PC-9 (cell line): ENCODE measurements at places on chromosomes 3 and 15.

GRCh38 chr3:129240436-129240835 is 9.0 kb upstream of the COPG1 start:
- peak; percentile 65 for DNase-seq

DNA sequence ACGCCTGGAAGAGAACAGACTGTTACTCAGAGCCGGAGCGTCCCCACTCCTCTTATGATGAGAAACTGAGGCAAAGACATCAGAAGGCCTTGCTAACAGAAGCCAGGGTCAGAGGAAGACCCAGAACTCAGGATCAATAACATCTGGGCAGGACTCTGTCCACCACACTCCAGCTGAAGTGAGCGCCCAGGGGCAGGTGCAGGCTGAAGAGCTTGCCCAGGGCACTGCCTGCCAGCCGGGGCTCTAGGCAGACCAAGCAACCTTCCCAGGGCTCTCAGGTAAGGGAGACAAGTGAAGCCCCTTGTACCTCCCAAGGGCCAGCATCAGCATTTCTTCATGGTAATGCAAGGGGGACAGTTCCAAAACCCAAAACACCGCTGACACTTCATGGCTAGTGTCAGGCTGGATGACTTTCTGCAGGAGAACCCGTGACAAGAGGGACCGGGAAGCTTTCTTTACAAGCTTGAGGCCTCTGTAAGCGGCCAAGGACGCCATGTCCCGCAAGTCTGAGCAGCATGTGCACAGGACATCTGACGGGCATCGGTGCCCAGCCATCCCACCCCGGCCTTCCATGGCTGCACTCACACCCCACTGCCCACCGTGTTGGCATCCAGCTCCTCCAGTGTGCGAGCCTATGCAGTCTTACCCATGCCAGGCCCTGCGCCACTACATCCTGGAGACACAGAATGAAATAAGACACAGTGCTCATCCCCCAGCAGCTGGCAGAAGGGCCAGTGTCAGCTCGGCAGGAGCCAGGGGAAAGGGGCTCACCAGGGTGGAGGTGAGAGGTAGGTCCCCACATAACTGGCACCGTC is 14.1 kb downstream of the XXYLT1 start:
- no peak for DNase-seq

DNA sequence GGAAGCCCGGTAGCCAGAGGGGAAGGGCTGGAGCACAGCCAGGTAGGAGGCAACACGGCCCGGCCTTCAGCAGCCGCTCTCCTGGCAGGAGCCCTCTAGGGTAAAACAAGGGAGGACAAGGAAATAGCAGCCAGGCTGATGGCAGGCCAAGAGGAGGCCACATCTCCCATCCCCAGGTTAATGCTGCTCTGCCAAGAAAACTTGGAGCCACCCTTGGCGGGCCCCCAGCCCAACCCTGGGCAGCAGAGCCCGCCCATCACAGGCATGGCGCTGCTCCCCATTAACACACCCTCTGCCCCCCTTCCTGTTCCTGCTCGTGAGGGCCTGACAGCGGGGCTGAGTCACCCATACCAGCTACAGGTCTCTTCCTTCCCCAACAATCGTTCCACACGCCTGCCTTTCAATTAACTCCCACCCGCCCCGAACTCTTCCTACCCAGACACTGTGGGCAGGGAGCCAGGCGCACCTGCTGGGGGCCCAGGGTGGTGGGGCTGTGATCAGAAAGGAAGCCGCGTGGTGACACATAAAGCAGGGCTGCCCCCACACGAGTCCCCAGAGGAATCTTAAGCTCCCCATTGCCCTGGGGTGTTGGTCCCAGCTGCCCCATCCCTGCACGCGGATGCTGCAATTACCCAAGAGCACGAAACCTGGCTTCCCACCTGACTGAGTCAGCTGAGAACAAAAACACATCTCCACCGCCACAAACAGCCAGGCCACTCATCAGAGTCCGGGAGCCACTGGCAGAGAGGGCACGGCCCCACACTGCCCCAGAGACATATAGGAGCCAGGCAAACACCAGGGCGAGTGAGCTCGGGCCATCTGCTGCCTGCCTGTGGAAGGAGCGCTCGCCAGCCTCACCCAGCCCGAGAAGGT is at the start of gene C15orf62:
TSS of gene C15orf62 (plus strand) at position 707 of the 873 bp plus-strand sequence. CDS start 516 bp downstream, outside the sequence.
- DNase-seq, result peak; percentile 93

DNA sequence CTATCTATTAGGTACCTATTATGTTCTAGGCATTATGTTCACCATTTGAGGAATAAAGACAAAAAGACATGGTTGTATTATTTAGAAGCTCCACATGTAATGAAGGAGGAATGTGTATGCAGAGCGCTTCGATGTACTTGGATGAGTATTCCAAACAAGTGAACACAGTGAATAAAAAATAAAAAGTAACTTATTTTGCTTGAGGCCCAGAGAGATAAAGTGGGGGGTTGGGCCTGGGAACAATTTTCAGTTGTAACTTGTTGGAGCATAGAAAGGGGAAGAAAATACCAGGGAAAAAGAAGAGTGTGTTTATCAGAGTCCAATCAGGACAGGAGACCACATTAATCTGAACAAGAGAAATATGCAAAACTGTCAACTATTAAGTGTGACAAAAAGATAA is 445.7 kb upstream of the BCHE start:
- DNase-seq, result no peak

- DNase-seq, result no peak
Observed at GRCh38 chr3:260898-261297, 64.3 kb downstream of the CHL1 start.

- no peak for DNase-seq
Observed at GRCh38 chr3:24943961-24944360, 449.3 kb upstream of the THRB start.

- DNase-seq, result no peak
Observed at GRCh38 chr15:71598741-71599140, 211.6 kb upstream of the NR2E3 start.

DNA sequence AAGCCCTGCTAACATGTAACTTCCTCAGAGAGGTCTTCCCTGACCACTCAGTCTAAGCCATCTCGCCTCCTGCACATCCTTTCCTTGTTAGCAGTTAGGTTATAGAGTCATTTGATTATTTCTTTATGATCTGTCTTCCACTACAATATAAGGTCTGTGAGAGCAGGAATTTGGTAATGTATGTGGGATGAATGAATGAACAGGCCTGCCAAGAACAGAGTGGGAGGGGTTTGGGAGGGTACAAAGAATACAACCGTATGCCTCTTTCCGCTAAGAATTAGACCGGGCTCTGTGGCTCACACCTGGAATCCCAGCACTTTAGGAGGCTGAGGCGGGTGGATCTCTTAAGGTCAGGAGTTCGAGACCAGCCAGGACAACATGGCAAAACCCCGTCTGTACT is 32.4 kb upstream of the MYO1E start:
- no peak for DNase-seq

DNA sequence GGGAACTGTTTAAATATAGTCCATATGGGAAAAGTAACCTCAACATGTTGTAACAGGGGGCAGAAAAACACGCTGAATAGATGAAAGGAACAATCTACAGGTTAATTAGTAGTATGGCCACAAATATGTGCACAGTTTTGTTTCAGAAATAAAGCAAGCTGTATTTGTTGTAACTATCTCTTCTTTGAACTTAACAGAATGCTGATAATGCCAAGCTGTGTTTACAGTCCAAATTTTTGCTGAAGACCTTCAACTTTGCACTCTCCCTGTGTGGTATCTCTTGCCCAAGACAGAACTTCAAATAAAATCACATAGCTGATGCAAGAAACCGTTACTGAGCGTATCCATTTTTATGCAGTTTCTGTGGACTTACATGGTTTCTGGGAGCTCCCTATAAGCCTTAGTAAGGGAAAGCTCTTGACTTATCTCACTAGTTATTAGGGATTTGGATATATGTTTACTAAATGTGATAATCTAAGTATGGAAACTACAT is 425.4 kb upstream of the TPRG1 start:
- no peak for DNase-seq

GRCh38 chr3:175018946-175019727 is 160.0 kb downstream of the NAALADL2 start:
- no peak for DNase-seq

DNA sequence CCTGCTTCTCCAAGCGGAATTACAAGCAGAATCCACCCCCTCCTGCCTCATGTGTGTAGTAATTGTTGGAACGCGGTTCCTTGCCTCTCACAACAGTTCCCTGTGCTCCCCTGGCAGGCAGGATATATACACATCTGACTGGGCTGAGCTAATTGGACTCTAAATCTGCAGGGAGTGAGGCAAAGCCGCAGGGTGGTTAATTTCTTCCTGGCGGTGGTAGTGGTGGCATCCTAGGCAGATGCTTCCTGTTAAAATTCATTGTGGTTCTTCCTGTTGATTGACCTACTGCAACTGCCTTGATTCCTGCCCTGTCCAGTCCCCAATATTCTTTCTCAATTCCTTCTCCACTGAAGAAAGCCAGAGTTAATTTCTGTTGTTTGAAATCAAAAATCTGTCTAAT is 202.9 kb upstream of the PROK2 start:
- no peak for DNase-seq

GRCh38 chr15:65401611-65402240 is 21.0 kb downstream of the IGDCC4 start:
- no peak for DNase-seq

DNA sequence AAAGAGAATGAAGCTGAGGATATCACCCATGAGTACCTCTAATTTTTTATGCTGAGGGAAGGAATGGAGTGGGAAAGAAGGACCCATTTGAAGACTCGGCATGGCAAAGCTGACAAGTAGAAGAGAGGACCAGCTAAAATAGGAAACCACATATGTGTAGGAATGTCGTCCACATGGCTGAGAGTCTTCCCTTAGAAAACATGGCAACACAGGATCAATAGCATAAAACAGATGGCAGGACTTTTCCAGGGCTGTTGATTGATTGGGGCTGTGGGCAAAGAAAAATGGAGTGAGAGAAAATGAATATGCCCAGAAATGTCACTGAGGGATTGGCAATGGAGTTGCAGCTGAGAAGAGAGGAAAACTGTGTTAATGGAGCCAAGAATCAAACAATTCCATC is 76.2 kb upstream of the PRICKLE2 start:
- no peak for DNase-seq
